Urinary bladder (tissue), 4 donors: ENCODE measurements at places on chromosomes 1 and 21. TPM values are rescaled to one million over a fixed set of nuclear protein-coding genes. Genes with fewer than 3 reads are reported as not detected.

CELA2B gene
- not detected for polyA plus RNA-seq

LRRC38 gene
- polyA plus RNA-seq: 0.98 TPM

RCSD1 gene
- 19.9 TPM for polyA plus RNA-seq

KIF2C gene
- polyA plus RNA-seq: 2.6 TPM

MARK1 gene
- polyA plus RNA-seq: 7.8 TPM

GRHL3 gene
- polyA plus RNA-seq: 7.6 TPM

C4BPB gene
- 0.46 TPM for polyA plus RNA-seq

IL24 gene
- 0.06 TPM for polyA plus RNA-seq

TSHB gene
- polyA plus RNA-seq: not detected

ALG14 gene
- 2.7 TPM for polyA plus RNA-seq

GUCA2A gene
- not detected for polyA plus RNA-seq

CSF1 gene
- 56.2 TPM for polyA plus RNA-seq

BSND gene
- not detected for polyA plus RNA-seq

GPR3 gene
- polyA plus RNA-seq: 1.8 TPM

- no peak for DNase-seq
Measured at GRCh38 chr1:149937759-149938158, 1.1 kb upstream of the MTMR11 start.

GRCh38 chr1:186304982-186305949 is 69.8 kb downstream of the TPR start:
- DNase-seq: no peak

DNA sequence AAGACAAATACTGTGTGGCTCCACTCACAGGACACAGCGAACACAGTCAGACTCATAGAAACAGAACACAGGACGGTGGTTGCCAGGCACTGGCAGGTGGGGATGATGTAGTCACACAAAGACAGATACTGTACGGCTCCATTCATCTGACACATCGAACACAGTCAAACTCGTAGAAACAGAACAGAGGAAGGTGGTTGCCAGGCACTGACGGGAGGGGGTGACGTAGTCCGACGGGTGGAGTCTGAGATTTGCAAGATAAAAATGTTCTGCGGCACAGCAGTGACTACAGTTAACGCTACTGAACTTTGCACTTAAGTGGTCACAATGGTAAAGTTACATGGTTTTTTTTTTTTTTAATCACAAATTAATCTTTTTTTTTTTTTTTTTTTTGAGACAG is 18.7 kb downstream of the C21orf58 start:
- no peak for DNase-seq

GRCh38 chr1:6243993-6244392 is at the start of gene HES3:
TSS of gene HES3 (plus strand) at chr1:6244179. CDS start at chr1:6244366, 187 bp downstream.
- DNase-seq: no peak

- DNase-seq: no peak
Measured at GRCh38 chr1:115035652-115036051, 6.0 kb downstream of the TSHB start.

DNA sequence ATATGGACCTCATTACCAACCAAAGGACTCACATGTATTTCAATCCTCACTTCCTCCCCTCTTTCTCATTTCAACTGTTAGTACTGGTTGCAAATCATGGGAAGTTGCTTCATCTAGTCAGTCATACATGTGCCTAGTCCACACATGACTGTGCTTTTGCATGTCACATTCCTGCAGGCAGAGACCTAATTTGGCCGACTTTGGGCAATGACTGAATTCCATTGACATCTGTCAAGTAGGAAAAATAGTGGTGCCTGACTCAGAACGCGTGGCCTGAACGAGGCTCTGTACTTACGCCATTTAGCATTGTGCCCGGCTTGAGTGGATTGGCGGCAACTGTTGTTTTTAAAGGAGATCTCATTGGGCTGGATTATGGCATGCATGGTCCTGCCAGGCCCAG is 18.0 kb downstream of the PTPRU start:
- no peak for DNase-seq

DNA sequence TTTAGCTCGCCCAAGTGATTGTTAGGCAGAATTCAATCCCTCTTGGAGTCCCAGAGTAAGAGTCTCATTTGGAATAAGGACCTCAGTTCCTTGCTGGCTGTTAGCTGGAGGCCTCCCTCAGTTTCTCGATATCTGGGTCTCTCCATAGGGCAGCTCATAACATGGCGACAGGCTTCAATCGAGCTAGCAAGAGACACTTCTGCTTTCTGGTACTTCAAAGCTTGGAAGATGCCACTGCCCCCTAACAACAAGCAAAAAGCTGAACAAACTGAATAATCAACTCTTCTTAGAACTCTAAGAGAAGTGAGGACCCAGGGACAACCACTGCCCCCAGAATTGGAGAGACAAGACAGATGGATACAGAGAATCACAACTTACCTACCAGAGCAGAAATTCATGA is 86.2 kb downstream of the TEX35 start:
- DNase-seq: no peak

DNA sequence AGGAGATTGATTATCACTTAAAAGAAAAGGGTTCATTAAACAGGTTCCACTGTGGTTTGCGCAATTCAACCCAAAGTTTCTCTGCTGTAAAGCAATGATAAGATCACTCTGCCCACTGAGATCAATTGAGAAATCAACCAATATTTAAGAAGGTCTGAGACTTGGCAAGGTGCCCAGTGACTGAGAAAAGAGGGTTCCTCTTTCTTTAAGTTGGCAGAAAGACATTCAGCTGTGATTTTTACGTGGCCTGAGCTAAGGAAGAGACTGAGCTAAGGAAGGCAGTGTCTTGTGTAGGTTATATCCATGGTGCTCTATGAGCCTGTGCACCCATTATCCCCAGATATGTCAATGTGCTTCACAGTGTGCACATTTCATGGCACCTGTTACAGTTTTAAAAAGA is 344.1 kb downstream of the DISC1 start:
- DNase-seq: no peak

DNA sequence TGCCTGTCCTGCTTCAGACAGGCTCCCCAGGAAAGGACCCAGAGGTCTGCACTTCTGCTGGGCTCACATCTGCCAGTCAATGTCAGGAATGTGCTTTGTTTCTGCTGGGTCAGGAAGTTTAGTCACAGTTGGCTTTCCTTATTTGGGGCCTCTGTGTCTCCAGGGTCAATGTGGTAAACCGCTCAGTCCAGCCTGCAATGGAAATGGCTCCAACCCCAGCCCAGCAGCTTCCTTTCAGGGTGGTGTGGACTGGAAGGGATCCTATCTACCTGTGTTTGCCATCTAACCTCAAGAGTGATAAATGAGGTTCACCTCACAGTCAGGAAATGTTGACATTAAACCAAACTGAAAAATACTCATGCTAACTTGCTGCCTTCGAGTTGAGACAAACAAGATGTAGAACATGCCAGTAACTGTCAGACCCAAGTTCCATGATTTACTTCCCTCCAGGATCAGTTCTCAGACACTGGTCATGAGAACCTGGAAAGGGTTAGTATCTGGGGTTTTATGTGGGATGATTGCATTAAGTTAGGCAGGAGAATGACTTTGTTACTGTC is 20.3 kb downstream of the ENO1 start:
- DNase-seq: no peak

DNA sequence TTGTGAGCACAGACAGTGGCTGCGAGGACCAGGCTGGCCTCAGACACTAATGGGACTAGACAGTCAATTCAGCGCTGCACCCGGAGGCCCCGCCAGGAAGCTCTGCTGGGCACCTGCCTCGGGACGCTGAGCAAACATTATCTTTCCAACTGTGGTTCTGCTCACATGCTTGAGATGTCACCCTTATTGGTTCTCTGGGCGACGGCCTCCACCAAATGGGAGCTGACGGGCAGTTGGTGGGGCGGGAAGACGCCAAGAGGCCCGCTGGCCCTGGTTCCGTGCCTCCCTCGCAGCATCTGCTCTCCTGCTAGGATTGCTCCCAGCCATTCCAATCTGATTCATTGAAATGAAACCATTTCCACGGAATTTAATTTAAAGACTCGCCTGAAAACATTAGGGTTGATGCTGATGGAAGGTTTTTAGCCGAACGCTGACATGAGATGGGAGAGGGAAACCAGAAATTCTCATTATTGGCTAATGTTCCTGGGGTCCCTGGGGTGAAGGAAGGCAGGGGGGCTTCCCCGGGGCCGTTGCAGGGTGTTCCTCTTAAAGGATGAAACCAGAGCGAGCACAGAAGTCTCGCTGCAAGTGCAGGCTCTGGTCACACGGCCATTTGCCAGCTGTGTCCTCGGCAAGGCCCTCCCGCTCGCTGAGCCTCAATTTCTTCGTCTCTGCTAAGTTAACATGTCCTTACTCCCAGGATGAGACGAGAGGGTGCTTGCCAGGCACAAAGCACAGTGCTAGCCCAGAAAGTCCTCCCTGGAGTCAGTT is 512.2 kb downstream of the NPHP4 start:
- peak; percentile 26 for DNase-seq

DNA sequence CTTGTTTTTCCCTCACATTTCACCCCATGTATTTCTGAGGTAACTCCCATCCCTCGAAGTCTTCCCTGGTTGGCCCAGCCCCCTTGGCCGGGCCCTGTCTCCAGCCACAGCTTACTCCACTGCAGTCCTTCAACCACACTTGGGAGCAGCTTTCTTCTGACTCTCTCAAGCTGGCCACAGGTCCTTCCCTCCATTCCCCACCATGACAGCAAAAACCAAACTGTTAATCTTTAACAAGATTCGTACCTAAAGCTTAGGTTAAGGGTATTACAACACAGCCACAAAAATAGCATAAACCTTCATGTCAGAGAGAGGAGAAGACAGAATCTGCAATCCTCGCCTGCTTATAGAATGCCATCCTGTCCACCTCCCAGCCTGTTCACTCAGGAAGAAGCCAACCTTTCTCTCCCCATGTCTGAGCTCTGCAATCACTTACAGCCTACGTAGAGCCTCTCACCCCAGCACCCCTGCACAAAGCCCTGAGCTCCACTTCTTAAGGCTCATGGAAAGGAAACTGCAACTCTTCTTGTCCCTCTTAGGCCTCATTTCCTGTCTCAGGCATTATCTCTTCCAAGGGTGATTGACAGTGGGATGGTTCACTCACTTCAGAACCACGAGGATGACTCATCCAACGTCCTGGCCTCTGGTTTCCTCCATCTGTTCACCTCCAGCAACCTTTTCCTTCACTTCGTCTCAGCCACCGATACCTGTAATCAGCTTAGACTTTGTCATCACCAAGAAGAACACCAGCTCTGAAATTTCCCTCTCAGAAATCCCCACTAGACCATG is 72.8 kb downstream of the CD2 start:
- DNase-seq: no peak

GRCh38 chr1:111517469-111518225 is 14.2 kb upstream of the ADORA3 start:
- DNase-seq: no peak

DNA sequence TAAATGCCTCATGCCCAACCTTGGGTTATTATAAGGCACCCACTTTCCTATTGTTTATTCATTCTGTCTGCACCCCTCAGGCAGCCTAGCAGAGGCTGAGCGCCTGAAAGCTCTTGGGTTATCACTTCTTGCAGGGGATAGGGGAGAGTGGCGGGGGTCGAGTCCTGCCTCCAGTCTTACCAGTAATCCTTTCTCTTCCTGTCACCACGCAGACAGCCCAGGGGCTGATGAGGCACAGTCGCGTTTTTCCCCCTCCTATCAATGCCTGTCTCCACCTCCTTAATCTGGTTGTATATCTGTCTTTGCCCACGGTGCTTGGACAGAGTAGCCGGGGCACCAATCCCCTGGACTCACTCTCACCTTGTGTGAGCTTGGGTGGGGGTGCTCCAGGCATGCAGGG is 733.1 kb downstream of the MATN1 start:
- no peak for DNase-seq

DNA sequence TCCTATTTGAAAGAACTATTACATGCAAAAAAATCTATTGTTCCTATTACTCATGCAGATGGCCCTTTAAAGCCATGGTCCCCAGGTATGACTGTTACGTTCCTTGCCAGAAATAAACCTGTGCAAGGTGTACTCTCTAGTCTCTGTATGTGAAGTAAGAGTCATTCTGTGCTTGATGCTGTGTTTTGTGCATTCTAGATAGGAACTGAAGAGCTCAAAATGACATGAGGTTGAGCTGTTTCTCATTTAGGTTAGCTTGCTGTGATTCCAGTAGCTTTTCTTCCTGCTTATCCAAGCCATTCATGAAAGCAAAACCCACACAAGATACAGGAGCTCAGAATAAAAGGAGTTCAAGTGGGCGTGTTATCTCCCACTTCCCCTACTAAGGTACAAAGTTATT is 64.3 kb upstream of the ZNF326 start:
- DNase-seq: no peak

GRCh38 chr1:156495401-156496140 is 5.0 kb downstream of the MEF2D start:
- DNase-seq: no peak

- DNase-seq: no peak
Measured at GRCh38 chr21:40152476-40152875, 285.2 kb downstream of the PCP4 start.

GRCh38 chr21:40976198-40977109 is 129.5 kb upstream of the DSCAM start:
- DNase-seq: no peak

DNA sequence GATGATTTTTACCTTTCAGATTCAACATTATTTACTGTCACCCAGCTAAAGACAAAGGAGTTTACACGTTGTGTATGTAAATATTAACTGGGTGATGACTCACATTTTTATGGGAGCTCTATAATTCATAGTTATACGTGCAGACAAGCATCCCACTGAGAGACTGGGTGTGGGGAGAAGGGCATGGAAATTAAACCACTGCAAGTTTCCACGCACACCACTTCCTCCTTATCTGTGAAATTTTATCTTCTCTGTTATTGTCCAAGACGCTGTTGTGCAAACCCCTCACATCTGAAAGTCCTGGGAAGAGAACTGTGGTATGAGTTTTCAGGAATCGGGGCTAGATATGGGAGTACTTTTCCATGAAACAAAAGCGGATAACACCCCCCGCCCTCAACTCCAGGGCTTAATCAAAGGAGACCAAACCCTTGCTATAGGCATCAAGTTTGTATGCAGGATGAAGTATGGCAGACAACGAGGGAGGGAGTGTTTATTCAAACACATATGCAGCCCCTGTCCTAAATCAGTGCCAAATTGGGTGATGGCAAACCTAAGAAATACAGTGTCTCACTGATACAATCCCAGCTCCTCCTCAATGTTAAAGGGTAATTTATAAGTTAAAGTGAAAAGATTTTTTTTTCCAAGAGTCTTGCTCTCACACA is 23.3 kb upstream of the DPT start:
- DNase-seq: no peak

- no peak for DNase-seq
Measured at GRCh38 chr1:201172326-201172725, 18.1 kb upstream of the TMEM9 start.

DNA sequence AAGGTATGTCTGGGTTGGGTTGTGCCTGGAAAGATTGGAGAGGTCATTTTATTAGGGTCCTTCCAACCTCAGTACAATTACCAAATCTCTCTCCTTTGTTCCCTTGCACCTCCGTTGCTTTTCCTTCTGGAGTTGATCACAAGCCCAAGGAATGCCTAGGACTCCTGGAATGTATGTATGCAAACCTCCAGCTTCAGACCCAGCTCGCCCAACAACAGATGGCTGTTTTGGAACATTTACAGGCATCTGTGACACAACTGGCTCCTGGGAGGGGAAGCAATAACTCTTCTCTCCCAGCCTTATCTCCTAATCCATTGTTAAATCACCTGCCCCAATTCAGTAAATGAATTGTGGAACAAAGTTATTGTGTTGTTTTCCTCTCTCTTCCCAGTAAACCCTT is 8.3 kb downstream of the TSACC start:
- no peak for DNase-seq
